ENCODE measurements at places on chromosomes 11 and 22.
A peak's percentile ranks its signal among the peaks of the same experiment; 100 is the strongest.

DNA sequence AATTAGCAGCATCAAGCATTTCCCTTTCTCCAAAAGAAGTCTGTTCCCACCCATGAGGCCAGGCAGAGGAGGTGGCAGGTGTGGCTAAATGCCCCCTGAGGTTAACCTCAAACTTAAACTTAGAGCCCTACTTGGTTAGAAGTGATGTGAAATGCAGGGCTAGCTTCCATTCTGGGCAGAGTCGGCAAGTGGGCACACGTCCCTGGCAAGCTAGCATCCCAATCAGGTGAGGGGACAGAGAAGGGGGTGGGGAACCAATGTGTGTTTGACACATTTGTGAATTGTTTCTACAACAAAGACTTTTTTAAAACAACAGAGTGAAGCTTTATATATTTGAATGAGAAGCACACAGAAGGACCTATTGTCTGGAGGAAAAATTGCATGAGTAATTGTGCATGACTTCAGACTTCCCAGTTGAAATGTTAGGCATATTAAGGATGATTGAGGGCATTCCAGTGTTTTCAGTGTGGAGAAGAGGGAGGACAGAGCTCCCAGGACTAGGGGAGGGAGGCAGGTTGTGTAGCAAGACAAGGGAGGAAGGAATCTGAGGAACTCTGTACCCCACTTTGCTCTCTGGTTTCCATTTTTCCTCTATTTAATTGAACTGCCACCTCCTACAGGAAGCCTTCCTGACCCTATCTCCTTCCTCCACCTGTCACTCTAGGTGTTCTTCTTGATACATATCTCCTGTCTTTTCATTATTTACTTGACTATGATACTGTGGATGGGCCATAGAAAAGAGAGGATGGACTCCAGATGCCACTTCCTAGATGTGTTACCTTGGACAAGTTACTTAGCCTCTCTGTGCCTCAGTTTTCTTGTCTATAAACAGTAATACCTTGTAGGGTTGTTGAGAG lies 83.3 kb upstream of the PICALM start:
- DNase-seq, result no peak

- DNase-seq, result no peak
These were observed 6.4 kb upstream of the IFITM3 start for GRCh38 chr11:326842-327580.

- DNase-seq, result no peak
These were observed 67.8 kb upstream of the ARHGAP32 start for GRCh38 chr11:129259931-129260348.

DNA sequence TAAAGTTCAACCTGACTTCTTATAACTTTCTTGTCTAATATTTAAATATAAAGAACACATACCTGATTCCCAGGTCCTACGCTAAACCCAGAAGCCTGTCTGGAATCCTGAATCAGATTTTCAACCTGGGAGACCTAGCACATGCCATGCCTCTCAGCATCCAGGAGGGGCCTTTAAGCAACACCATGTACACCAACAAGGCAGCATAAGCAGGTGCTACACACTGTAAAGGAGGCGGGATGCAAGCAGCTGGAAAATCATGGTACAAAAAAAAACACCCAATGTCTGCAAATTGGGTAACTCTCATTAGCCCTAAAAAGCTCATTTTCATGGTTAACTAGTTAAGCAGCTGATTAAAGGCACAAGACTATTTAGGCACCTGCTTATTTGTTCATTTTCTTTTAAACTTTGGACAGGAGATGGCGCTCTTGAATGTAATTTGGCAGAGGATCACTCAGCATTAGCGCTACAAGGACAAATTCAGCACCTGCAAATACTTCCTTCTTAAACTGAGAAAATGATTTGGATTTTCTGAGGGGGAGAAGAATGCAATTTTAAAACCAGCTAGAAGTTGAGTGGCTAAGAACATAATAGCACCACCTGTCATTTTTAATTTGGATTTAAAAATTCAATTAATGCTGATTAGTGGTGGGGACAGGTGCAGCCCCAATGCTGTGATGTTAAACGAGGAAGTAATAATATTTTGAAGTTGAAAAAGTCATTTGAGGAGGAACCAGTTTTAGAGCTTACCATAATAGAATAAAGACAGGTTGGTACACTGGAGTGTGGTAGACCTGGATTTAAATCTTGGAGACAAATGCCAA lies 104.0 kb downstream of the FAR1 start:
- DNase-seq, result peak; percentile 66

GRCh38 chr11:34461215-34461614 lies 22.5 kb downstream of the CAT start:
- DNase-seq, result no peak

Data from NCI-H460 (cell line).